ENCODE measurements at places on chromosomes 16 and 17.

DNA sequence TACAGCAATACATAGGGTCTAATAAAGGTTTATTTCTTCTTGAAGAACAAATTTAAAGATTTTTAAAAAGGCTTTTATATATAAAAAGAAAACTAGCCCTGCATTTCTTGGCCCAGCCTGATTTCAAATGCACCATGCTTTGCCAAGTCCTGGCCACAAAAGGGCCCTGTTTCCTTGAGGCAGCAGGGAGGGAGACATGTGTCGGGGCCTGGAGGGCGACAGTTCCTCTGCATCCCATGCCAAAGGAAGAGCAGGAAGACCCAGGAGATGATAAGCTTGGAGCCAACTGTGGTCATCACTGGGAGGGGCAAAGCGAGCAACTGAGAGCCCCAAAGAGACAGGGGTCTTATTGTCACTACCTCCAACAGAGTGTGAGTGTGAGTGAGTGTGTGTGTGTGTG, 571.5 kb upstream of the PSMD7 start:
- DNase-seq = no peak

GRCh38 chr17:41763327-41763726, 23.2 kb downstream of the JUP start:
- DNase-seq = no peak

DNA sequence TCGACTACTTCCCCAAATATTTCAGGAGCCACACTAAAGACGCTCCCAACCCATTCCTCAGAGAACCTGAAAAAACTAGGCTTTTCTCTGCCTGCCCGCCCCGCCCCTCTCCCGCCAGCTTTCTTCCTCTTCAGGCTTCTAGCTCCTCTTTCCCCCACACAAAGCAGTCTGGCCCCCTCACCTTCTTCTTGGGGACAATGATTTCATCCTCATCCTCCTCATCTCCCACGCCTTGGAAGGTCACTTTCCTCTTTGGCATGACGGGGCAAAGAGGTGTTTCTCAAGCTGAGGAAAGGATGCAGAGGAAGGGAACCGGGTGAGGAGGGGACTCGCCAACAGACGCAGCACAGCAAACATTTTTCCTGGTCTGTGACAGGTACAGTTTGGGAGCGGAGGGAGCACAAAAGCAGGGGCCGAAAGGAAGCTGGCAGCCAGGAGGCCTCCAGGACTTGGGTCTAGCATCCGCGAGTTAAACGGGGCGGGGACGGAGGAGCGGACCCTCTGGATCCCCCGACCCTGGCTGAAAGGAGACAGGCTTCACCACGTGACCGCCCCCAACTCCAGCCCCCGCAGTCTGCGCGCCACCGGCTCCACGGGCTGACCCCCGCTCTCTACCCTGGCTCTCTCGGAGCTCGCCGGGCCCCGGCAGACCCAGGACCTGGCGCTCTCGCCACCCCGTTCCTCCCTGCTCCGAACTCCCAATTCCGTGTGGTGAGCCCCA, 525 bp downstream of the CD2BP2 start:
- DNase-seq = no peak

- DNase-seq = no peak
Observed at GRCh38 chr17:73889439-73889838, 245.2 kb upstream of the SDK2 start.

DNA sequence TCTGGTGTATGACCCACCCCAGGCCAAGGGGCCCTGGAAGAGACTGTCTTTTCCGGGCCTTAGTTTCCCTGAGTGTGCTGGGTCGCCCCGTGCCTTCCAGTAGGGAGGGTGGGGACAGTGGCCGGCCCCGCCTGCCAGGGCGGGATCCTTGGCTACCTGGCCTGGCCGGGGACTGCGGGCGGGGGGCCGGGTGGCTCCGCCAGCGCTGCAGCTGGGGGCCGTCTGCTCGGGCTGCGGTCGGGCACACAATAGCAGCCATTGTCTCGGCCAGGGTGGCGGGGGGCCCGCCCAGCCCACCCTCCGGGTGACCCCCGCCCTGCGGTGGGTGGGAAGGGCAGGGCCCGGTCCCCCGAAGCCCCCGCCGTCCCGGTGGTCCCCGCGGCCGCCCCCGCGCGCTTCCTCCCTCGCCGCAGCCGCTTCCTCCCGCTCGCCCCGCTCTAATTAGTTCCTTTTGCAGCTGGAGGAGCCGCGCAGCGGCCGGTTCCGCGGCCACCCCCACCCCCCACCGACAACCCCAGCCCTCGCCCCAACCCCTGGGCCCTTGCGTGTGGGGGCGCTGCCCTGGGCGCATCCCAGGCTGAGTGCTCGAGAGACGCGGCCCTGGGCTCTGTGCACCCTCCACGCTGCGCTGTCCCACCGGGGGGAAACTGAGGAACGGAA, 11.6 kb downstream of the GLIS2 start:
- no peak for DNase-seq

DNA sequence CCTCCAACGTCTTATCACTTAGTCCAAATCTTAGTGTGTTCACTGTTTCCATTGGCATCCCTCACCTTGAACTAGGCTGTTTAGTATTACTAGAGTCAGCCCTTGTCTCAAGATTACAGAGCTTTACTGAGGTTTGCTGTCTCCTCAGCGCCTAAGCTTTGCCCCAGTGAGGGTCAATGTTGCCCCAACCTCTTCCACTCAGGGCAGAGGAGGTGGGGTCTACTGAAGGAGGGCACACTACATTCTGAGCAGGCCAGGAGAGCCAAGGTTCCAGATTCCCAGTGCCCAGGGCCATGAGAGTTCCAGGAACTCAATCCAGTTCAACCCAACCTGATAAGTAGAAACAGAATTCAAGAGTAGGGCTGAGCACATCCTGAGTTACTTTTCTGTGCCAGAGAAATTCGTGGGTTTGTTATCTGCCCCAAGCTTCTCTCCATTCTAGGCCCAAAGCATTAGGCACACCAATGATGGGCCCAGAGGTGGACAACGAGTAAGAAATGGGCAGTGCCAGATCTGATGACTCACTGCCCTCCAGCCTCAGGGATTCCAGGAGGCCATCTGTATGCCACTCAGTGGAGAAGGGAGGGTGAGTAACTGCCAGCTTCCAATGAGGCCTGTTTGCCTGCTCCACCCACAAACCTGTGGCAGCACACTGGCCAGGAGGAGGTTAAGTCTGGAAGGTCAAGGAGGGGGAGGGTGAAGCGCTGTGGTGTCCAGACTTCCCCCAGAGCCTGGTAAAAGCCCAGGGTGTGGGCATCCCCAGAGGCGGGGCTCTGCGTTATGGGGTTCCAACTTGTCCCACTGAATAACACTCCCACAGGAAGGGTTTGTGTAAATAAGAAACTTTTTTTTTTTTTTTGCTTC, 8.2 kb downstream of the TUBG2 start:
- no peak for DNase-seq

DNA sequence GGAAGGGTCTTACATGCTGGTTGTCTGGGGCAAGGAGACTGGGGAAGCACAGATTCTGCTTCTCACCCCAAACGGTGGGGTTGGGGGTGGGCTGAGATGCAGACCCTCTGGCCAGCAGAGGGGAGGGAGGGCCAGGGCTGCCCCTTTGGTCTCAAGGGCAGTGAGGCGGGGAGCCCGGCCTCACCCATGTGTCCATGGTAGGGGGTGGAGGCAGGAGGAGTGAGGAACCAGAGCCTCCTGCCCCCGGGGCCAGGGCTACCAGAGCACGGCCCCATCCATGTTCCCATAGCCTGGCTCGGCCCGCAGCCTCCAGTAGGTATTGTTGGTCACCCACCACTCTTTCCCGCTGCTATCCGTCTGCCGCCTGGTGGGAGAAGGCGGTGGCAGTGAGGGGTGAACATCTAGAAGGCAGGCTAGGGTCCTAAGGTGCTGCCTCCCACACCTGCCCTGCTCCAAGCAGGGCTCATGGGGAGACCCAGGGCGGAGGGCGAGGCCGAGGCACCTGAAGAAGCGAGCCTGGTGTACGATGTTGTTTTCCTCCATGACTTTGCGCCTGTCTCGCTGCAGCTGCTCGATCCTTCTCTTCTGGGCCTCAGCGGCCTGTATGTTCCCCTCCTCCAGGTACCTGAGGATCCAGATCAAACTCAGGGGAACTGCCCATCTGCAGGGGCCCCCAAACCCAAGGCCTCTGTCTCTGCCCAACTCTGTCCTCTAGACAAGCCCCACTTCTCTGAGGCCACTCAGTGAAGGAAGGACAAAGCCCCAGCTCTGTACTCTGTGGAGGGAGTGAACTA, 13.4 kb downstream of the OSBPL7 start:
- DNase-seq = no peak

GRCh38 chr17:40129498-40129897, 7.7 kb downstream of the MSL1 start:
- no peak for DNase-seq

GRCh38 chr17:7922845-7923628, 6.6 kb downstream of the KCNAB3 start:
- no peak for DNase-seq

- no peak for DNase-seq
Observed at GRCh38 chr16:492211-492875, 35.2 kb upstream of the CAPN15 start.

DNA sequence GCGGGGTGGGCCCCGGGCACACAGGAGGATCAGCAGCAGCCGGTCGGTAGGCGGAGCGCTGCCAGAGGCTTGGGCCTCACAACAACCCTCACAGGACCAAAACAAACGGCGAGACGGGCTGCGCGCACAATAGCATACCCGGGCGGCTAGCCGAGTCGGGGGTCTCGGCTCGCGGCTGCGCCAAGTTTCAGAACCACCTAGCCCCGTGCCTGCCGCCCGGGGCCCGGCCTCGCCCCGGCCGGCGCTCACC, 732 bp downstream of the ULK2 start:
- DNase-seq = peak; percentile 9

GRCh38 chr16:31036691-31037090, 3.3 kb downstream of the STX4 start:
- no peak for DNase-seq

DNA sequence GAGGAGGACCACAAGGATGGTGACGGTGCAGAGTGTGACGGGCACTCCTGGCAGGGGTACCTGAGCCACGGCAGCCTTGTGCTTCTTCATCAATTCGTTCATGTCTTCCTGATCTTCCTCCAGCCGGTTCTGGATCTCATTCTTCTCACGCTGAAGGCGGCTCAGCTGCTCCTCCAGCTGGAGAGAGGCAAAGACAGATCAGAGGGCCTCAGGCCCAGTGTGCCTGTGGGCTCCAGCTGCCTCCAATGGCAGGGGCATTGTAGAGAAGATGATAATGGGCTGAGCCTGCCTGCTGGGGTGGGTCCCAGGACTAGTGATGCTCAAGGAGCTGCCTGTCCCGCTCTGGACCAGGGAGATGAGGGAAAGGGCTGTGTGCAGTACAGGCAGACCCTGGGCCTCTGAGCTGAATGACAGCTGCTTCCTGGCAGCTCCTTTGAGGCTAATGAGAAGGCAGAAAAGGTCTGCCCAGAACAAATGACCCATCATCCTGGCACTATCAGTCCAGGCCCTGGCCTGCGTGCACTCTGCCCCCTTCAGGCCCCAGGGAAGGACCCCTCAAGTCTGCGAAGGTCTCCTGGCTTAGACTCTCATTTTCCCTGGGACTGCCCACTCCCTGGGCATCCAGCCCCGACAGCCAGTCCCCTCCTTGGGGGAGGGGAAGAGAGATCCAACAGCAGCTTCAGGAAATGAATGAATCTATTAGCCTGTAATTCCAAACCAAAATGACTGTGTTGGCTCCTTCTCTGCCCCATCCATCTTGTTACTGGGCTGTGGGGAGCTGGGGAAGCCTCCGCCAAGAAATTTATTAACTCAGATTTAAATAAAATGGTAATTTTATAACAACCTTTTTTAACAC, 48.0 kb downstream of the PIPOX start:
- peak; percentile 41 for DNase-seq

DNA sequence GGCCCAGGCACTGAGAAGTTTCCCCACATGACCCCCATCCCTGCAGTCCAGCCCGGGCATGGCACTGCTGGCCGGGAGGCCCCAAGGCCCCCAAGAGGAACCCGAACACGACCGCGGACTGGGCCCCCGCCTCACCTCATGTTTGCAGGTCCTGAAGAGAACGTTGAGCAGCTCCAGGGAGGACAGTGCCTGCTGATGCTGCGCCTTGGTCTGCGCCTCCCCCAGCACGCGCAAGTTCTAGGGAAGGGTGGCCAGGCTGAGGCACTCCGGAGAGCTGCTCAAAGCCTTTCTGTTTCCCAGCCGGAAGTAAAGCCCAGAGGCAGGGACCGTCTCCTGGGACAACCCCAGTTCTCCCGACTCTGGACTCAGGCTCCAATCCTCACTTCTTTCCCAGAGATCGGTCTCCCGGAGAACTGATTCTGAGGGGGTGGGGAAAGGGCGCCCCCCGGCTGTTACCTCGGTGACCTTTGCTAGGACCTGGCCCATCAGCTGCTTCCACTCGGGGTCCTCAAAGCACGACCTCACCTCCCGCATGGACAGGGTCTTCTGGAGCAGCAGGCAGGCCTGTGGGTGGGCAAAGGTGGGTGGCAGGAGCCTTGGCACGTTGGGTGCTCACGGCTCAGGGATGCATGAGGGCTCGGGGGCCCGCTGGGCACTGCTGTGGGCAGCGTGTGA, 13.7 kb downstream of the MYBBP1A start:
- DNase-seq = no peak

DNA sequence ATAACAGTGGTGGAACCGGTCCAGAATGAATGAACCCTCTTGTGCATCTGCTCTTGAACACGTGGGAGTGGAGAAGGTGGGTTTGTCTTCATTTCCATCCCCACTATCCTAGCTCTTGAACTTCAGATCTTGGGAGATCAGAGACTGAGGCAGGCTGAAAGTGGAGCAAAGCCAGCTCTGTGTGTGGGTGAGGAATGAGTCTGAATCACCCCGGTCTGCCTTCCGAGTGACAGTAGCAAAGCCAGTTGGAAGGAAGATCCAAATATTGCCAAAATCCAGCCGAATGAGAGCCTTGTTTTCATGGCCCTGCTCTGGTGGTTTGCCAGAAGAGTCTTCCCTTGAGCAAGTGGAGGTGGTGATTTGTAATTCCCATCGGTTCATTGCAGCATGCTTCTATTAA, 29.0 kb upstream of the ASIC2 start:
- no peak for DNase-seq

DNA sequence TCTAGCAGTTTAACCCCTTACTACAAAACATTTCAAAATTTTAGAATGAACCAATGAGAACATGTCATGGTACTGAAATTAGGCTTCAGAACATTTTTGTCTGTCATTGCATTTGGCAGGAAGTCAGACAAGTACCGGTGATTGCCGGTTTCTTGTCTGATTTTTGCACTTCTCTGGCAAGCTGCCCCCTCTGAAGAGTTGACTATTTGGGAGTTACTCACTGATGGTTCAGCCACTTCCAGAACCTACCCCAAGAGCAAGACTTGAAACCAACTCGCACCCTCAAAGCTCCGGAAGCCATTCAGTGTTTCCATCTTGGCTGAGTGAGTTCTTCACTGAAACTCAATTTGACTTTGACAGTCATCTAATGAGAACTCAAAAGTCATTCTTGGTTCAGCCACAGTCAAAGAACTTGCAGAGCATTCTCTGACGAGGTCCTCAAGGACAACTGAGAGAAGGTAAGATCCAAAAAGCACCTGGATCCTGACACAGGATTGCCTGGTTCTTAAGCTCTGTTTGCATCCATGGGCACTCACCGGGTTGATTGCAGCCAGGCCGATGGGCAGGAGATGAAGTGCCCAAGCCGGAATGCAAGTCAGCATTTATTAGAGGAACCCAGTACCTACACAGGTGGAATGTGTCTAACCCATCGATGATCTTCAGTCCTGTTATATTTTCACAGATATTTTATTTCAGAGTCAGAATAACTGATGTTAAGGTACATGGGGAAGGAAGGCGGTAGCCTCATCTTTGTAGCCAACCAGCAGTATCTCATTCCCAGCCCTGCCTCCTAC, 93.6 kb downstream of the USP22 start:
- no peak for DNase-seq
